GM19239 (cell line): ENCODE measurements at places on chromosomes 13 and 19.

DNA sequence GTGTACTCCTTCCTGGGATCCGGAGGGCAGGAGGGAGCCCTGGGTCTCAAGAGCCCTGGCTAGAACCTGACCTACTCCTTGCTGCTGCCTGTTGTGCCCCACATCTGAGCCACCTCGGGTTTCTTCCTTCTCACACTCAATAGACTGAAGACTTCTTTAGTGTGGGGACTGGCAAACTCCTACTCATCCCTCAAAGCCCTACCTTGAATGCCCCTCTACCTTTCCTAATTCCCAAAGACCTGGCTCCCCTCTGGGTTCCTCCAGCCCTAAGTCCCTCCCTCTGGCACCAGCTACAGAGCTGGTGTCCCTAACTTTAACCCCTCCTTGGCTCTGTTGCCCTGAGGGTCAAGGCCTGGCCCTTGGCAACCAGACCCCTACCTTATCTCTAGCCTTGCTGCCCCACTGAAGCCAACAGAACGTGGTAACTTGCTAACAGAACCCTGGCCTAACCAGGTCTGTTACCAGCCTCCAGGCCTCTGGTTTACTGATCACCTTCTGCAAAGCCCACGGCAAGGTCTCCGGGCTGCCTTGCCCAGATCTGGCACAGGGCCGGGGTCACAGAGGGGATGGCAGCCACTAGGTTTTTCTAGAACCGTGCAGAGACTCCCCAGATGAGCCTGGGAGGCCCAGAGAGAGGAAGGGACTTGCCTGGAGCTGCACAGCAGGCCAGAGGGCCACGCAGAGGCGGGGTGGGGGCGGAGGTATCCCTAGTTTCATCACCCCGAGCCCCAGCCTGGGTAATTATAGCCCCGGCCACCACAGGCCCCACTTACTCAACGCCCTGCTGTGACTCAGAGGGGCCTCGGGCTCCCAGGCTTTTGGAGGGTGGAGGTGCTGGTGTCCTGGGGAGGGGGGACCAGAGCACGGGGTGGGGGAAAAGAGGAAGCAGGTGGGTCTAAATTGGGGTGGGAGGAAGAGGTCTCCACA lies 15.3 kb downstream of the ZBTB7A start:
- no peak for DNase-seq

DNA sequence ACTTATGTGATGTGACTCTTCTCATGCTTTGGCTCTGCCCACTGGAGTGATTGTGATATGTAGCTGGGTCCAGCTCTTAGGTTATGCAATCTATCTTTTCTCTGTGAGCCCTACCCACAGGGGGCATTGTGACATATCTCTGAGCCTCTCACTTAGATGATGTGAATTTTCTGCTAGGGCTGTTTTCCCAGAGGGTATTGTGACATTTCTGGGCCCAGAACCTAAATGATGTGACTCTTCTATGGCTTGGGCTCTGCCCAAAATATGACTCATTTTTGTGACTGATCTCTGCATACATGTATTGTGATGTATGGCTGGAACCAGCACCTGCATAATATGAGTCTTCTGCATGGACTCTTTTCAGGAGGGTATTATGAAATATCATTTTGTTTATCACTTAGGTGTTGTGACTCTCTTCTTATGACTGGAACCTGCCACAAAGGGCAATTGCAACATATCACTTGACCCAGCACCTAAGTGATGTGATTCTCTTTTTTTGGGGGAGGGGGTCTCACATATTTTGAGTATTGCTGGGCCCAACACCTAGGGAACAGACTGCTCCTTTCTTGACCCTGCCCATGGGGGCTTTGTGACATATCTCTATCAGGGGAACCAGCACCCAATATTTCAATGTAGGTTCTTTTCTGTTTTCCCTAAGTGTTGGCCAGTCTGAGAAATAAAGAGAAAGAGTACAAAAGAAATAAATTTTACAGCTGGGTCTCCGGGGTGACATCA lies 12.1 kb upstream of the ZNF254 start:
- DNase-seq, result no peak

GRCh38 chr19:54470991-54471782 lies 1.9 kb downstream of the CDC42EP5 start:
- no peak for DNase-seq

DNA sequence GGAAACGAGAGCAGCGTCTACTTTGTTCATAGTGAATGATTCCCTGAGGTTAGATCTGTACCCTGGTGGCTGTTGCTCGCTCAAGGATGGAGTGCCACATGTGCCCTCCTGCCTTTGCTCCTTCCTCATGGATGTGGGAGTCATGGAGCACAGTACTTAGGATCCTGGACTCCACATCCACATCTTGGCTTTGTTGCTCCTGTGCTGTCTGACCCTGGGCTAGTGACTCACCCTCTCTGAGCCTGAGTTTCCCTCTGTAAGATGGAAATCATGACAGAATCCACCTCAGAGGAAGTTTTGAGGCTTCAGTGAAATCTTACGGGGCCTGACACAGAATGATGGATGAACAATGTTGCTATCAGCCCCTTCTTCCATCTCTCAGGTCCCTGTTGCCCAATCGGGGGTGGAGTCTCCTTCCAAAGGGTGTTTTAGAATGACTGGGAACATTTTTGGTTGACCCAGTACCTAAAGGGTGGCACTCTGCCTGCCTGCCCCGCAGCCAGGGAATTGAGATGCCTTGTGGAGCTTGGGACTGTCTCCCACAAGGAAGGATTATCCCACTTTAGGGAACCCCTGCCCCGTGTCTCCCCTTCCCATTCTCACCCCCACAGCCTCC lies 9.8 kb upstream of the TIMM50 start:
- no peak for DNase-seq

DNA sequence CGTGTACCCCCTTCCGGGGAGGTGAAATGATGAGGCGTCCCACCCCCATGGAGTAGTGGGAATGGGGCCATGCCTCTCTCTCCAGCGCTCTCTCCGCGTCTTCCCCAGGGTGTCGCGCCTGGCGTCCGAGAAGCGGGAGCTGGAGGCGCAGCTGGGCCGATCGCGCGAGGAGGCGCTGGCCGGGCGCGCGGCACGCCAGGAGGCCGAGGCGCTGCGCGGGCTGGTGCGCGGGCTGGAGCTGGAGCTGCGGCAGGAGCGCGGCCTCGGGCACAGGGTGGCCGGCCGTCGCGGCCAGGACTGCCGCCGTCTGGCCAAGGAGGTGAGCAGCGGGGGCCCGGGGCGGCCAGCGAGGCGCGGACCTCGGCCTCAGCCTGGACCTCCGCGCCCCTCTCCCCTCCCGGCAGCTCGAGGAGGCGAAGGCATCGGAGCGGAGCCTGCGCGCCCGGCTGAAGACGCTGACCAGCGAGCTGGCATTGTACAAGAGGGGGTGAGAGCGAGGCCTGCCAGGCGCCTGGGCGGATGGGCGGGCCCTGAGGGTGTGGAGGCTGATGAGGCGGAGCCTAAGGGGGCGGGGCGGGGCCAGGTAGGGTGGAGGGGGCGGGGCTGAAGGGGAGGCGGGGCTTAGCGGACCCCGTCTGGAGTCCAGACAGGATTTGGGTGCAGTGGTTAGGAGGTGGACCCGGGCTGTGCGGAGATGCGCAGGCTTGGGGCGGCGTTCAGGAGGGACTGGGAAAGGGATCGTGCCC lies 7.7 kb downstream of the PGLYRP1 start:
- DNase-seq, result peak; percentile 78
